Mesendoderm (in vitro differentiated cells): ENCODE measurements at places on chromosomes 12 and 14.

- no peak for DNase-seq
Measured at GRCh38 chr14:38125481-38126037, 82.1 kb upstream of the SSTR1 start.

- DNase-seq: peak; percentile 63
Measured at GRCh38 chr12:76029982-76030340, 1.6 kb downstream of the PHLDA1 start.

DNA sequence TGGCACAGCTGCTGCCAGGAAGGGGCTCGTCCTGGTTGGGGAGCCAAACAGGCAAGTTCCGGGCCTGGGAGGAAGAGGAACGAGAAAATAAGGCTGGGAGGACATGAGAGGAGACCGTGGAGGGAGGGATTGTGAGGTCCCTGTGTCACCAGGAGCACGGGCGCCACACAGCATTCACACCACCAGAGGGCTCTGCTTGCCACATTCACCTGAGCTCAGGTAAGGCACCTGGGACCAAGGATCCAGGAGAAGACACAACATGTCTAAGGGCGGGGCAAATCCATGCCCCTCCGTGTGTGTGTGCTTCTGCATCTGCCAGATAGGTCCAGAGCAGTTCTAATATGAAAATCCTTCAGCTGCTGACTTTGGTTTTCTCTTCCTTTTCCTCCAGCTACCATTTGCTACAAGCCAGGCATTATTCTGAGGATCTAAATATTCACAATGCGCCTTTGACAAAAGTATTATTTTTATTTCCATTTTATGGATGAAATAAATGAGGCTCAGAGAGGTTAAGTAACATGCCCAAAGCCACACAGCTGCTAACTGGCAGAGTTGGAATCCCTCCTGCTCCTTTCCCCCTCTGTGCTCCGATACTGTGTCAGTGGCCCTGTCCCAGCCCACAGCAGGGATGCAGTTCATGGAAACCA is 14.6 kb downstream of the RAPGEF3 start:
- DNase-seq: peak; percentile 85

DNA sequence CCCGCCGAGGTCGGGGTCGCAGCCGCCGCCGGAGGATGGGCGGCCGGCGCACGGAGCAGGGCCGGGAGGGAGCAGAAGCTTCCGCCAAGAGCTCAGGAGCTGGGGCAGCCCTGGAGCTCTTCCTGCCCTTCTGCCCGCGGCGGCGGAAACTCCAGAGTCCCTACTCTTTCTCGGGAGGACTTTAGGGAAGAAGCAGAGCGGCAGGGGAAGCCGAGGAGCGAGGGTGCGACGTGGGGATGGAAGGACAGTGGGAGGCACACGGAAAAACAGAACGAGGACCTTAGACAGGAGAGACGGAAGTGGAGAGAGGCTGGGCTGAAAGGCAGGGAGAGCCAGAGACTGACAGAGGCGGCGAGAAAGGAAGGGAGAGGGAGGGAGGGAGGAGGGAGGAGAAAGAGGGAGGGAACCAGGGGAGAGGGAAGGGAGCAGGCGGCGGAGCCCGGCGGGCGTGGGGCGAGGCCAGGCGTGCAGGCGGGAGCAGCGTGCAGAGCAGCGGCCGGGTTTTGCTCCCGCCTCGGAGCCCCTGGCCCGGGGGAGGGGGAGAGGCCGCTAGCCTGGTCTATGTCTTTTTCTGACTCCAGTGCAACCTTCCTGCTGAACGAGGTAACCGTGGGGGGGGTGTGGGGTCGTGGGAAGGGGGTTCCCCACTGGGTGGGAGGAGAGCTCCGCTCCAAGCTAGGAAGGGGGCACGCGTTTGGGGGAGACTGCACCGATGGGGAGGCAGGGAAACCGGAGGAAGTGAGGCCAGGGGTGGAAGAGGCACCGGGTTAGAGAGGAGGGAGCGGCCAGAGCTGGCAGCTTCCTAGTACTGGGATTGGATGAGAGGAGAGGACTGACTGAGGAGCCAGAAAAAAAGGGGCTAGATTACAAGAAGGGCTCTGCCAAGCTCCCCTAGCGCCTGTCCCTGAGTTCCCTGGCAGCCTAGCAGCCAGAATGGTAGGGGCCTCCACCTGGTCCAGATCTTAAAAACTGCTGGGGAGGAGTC is 2.9 kb upstream of the CACNB3 start:
- peak; percentile 91 for DNase-seq

- DNase-seq: no peak
Measured at GRCh38 chr12:6641131-6641530, 5.4 kb upstream of the LPAR5 start.

DNA sequence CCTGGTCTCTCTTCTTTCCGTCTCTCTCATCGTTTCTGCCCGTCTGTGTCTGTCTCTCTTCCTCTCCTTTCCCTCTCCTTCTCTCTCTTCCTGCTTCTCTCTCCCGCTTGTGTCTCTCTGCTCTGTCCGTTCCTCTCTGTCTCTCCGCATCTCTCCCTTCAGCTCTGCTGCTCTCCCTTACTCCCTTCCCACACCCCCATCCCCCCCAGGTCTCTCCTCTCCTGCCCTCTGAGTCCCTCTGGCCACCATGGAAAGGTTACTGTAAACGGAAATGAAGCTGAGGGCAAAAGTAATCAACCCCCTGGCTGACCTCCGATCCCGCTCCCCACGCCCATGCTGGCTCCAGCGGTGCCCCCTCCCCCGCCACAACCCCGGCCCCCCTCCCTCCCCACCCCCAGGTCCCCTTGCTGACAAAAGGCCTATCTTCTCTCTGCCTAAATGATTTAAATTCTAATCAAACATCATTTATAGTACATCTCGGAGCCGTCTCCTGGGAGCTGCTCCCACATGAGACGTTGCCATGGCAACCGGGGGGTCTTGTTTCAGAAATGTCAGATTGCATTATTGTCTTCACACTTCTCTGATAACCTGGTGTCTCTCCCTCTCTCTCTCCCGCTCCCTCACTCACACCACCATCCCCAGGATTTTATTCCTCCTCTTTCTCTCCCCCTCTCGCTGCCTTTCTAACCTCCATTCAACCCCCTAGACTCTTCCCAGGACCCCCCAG is 203.8 kb downstream of the RBM19 start:
- DNase-seq: peak; percentile 64

DNA sequence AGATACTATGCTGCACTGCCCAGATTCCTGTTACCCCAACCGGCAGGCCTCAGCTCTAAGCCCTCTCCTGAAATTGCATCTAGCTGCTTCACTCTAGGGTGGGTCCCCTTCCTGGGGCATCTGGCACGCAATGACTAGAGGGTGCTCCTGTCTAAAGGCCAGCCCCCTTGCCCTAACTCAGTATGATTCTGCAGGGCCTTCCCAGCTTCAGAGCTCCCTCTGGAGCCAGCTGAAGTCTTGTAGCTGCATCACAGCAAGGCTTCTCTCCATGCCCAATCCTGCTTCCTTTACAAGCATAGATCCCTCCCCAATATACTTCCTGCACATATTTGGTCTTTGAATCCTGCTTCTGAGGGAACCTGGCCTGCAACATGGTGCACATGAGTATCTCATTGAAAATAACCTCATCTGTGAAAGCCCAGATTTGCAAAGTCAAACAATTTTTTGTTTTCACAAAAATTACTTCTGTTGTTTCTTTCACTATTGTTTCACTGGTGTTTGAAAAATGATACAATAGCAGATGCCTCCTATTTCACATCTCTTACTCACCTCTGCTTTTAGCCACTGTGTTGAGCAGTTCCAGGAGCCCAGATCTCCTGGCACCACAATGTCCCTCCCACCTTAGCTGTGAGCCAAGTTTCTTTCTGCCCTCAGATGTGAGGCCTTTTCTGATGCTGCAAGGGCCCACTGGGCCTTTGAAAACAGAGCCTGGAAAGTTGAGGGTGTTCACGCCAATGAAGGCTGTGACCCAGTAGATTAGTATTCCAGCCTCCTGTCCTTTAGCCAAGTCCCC is 169.5 kb upstream of the EGLN3 start:
- peak; percentile 42 for DNase-seq

DNA sequence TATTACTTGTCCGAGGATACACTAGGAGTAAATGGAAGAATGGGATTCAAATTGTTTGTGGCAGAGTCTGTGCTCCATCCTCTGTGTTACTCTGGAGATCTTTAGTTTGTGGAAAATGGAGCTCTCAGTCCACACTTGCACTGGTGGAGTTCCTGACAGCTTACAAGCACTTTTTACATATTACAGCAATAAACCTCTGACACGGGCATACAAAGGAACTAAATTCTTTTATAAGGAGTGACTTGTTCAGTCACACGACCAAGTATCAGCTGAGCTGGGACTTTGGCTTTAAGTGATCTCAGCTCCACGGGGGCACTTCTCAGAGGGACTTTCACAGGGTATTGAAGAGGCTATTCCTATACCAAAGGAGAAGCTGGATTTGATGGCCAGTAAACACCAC is 417.5 kb downstream of the LRIG3 start:
- no peak for DNase-seq

DNA sequence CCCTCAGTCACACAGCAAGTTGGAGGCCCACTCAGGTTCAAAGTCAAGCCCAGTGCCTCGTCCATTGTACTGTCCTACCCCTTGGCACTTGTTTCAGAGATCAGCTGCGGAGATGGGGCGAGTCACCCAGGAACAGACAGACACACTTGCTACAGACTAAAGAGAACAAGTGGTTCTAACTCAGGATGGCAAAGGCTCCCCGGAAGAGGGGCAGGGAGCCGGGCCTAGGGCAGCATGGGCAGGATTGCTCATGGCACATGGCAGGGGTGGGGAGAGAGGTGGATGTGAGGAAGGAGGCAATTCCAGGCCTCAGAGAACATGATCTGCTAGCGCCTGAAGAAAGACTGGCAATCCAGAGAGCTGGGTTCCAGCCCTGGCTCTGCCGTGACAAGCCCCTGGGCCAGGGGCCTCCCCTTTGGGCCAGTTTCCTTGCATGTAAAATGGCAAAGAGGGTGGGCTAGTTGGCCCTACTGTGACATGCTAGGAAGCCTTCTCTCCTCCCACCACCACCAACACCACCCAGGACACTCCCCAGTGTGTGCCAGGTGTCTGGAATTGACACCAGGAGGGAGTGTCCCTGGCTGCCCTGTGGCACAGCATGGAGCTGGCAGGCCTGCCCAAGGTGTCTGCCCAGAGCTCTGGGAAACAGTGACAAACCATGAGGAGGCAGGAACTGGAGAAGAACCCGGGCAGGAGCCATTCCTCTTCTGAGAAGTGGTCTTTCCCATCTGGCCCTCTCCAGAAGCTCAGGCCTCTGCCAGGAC is 24.0 kb upstream of the IRF2BPL start:
- DNase-seq: no peak

DNA sequence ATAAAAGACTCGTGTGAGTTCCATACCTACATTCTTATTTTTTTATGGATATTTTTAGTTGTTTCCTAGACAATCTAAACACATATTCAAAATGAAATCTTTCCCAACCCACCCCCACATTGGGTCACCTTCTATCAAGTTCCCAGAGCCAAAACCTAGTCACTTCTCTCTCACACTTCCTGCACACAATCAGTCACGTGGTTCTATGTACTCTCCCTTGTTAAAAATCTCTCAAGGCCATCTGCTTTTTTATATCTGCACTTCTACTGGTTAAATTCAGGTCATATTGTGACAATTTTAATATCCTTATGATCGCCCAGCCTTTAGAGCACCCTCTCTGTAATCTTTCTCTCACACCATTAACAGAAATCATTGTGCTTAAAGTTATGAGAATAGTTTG is 175.0 kb upstream of the SYT10 start:
- DNase-seq: no peak

DNA sequence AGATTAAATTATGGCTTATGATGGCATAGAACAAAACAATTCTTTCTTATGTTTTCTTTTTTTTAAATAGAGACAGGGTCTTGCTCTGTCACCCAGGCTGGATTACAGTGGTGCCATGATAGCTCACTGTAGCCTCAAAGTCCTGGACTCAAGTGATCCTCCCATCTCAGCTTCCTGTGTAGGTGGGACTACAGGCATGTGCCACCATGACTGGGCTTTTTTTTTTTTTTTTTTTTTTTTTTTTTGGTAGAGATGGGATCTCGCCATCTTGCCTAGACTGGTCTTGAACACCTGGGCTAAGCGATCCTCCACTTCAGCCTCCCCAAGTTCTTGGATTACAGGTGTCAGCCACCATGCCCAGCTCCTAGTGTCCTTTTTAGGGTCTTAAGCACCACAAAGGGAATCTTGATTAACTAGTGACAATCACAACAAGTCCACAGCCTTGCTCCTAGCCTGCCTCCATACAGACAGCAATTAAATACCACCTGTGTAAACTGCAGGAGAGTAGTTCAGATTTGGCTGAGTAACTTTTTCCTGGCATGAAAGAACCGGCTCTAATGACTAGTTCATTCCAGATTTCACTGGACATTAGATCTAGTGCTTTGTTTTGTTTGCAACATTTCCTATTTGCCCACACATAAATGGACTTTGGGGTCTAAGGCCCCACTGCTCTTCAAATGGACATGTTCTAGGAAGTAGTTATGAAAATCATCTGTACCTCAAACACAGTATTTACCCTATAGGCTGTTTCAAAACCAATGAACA is 61.6 kb downstream of the SH2B3 start:
- peak; percentile 29 for DNase-seq

DNA sequence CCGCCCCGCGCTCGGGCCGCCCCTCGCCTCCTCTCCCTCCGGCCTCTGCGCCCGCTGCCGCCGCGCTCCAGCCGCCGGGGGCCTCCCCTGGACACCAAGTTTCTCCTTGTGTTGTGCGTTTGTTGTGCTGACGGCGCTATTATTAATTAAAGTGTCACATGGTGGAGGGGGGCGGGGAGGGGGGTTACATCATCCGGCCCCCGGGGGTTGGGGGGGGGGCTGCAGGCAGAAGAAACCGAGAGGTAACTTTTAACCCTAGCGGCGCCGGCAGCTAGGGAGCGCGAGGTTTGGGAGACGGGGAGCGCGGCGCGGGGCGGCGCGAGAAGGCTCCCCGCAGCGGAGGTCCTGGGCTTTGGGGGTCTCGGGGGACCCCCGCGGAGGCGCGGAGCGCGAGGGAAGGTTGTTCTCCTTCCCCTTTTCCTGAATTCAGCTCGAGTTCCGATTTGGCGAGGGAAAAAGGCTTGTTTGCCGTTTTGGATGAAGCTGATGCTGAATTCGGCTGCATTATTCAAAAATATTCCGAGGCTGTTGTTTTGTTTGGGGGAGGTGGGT is at the start of gene HRK:
HRK (minus strand) TSS at position 117 of the 552 bp plus-strand sequence. CDS start 134 bp downstream, outside the sequence.
- peak; percentile 64 for DNase-seq

- no peak for DNase-seq
Measured at GRCh38 chr12:65952737-65953209, 128.5 kb downstream of the HMGA2 start.

DNA sequence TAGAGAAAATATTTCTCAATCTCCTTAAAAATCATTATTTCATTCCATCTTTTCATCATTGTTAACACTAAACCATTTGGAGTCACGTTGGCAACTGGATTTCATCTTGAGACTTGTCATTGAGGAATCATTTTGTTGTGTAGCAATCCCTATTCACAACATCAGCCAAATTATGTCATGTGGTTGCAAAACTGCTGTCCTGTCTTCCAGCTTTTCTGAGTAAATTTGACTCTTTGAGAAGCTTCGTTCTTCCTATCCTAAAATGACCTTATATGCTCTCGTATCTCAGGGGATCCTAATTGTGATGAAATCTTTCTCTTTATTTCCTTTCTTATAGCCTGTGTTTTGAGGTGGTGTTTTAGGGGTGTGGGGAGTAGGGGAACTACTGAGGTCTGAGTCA is 30.6 kb upstream of the KICS2 start:
- no peak for DNase-seq

GRCh38 chr14:68820999-68821683 is 28.3 kb upstream of the ZFP36L1 start:
- DNase-seq: no peak
